ENCODE measurements at places on chromosomes 16 and 17.
A peak's percentile ranks its signal among the peaks of the same experiment; 100 is the strongest.

DNA sequence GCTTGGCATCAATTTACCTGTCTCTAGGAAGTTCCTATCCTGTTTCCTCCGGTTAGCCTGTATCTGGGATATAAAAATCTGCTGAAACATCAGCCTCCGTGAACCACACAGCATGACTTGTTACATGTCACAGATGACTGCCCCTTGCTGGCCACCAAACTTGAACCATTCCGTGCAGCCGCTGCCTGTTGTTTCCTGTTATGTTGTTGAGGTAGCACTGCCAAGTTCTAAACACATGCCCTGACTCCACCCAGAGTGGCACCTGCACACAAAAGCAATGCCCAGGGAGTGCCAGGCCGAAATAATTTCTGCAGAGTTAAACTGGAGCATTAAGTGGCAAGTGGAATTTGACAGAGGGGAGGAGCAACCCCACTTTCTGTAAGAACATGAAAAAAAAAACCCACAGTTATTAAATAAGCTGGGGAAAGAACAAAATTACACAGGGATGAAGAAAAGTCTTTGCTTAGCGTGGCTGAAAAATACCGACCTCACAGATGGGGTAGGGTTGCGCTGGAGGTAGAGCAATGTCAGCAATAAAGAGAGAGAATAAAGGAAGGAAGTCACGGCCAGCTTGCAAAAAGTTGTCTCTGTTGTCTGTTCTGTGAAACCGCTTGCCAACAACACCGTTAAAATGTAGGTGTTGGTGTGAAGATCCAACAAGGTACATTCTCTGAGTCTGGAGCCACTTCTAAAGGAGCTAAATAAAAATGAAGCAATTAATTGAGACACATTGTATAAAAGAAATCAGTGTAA lies 174.6 kb upstream of the CDH13 start:
- DNase-seq, result no peak

- DNase-seq, result no peak
Observed at GRCh38 chr17:11719856-11720255, 121.6 kb downstream of the DNAH9 start.

DNA sequence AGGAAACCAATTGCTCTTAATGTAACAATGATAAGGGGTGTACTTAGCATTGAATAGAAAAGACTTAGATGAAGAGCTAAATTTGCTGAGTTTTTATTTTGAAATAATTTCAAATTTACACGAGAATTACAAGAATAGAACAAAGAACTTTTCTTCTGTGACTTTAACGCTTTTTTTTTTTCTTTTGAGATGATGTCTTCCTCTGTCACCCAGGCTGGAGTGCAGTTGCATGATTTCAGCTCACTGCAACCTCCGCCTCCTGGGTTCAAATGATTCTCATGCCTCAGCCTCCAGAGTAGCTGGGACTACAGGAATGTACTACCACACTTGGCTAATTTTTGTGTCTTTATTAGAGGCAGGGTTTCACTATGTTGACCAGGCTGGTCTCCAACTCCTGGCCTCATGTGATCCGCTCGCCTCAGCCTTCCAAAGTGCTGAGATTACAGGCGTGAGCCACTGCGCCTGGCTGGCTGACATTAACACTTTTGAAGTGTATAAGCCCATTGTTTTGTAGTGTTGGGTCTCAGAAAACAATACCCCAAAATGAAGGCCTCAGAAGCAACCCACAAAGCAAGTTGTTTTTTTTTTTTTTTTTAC lies 2.1 kb downstream of the TEN1 start:
- DNase-seq, result no peak

DNA sequence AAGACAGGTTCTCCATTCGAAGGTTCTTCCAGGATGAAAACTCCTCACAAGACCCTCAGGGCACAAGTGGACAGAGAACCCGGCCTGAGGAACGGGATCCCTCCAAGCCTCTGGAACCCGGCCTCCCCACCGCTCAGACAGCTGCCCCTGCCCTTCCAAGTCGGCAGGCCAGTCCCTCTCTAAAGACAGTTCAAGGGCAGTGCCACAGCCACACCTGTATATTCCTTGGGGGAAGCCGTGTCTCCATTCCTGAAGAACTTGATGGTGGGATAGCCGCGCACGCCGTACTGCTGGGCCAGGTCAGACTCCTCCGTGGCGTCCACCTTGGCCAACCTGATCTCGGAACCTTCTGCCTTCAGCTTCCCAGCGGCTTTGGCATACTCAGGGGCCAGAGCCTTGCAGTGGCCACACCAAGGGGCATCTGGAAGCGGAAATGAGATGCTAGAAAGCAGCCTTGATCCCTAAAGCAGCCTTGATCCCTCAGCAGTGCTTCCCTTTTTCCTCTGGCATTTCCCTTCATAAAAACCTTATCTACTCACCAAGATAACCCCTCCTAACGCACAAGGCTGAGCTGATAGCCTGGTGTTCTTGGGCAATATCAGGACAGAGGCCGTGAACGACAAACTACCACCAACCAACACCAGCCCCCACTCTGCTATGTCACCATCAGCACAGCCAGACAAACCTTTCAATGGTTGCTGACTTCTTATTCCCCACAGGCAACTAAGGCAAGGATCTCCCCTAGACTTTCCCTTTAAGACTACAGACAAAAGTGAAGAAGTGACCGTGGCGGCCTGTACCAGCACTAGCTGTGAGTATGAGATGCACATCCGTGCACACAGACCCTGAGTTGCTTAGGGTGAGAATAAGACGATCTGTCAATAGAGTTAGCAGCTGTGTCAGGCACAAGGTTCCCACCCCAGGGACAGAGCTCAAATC lies 1.1 kb downstream of the P4HB start:
- no peak for DNase-seq

- DNase-seq, result no peak
Observed at GRCh38 chr16:70577256-70577698, 53.7 kb downstream of the SF3B3 start.

DNA sequence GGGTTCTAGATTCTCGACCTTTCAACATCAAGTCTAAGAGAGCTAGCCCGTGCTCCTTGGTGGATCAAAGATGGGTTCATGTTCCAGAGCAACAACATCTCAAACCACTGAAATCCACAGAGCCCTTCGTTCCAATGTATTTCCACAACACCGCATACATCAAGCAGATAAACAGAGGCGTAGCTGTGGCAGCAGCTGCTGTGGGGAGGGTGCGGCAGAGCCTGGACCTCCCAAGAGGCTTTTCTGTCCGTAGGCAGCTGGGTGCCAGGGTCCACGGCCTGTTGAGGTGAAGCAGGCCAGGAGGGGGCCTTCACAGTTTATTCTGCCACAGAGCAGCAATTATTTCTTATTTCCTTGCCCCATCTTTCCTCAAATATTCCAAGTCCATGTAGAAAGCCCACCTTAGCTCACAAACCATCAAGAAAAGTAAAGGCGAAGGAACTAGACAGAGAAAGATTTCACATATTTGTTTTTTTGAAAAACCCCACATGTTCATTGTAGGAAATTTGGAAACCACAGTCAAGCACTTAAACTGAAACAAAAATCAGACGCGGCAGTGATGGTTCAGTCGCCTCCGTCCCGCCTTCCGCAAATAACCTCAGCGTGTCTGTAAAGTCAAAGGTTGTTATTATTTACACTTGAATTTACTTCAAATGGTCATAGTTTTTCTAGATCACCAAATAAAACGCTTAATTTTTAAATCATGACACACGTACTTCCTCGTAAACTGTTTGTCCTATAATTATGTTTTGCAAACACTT lies 144.6 kb upstream of the FOXF1 start:
- DNase-seq, result no peak

DNA sequence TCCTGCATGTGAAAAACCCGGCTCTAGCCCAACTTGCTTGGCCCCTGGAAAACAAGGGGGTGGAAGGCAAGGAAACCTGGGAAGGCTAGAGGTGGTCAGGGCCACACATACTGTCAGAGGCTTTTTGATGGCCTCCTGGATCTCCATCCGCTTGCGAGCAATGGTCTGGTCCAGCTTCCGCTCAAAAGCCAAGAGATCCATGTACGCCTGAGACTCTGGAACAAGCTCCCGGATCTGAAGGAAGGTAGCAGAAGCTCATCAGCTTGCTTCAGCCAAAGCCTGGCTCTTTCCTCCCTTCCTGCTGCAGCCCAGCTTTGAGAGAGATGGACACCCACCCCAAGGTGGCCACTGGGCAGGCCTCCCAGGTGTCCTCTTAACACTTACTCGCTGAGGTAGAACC lies 5.7 kb downstream of the SMARCD2 start:
- no peak for DNase-seq

DNA sequence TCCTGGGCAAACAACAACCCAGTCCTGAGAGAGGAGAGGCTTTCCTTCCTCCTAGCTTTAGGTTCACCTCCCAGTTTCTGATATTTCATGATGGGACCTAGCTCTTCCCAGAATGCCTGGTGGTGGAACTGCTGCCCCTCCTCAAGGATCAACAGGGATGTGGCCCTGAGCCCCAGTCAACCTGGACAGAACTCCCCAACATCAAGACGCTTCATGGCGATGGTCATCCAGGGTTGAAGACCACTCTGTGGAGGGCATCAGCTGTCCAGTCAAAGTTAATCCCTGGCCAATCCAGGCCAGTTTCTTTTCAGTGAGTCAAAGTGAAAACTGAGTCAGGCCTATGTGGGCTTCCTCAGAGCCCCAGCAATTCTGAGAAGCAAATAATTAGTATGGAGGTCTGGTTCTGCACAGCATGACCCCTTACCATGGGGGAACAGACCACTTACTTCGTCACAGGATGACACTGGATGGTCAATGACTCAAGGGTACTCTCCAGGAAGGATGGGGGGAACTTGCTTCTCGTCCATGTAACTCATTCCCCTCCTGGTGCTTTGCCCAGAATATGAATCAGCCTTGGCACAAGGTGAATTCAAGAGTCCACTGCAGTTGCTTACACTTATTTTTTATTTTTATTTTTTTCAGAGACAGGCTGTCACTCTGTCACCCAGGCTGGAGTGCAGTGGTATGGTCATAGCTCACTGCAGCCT lies 14.7 kb upstream of the XYLT2 start:
- DNase-seq, result no peak

- DNase-seq, result no peak
Observed at GRCh38 chr17:45429339-45430005, 3.2 kb downstream of the ARHGAP27 start.

DNA sequence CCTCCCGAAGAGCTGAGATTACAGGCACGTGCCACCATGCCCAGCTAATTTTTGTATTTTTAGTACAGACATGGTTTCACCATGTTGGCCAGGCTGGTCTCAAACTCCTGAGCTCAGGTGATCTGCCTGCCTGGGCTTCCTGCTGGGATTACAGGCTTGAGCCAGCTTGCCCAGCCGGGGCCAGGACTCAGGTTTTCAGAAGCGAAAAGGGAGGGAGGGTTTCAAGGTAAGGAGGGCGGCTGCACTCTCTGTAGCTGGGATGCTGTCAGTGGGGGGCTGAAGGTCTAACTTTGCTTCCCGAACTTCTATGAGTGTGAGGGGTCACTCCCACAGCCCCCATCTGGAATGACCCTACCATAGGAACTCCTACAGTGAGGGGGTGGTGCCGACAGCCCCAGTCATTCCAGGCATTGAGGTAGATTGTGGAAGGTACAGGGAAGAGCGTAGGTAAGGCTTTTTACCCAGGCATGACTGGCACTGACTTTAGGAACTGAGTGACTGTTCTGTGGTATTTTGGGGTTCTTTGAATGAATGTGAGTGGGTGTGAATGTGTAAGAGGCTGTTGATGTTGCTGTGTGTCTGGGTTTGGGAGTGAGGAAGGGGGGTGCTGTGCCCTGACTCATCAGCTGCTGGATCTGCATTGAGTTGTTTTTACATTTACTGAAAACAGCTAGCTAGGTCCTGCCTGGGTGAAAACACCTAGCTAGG lies 3.8 kb upstream of the C1QL1 start:
- DNase-seq, result no peak

DNA sequence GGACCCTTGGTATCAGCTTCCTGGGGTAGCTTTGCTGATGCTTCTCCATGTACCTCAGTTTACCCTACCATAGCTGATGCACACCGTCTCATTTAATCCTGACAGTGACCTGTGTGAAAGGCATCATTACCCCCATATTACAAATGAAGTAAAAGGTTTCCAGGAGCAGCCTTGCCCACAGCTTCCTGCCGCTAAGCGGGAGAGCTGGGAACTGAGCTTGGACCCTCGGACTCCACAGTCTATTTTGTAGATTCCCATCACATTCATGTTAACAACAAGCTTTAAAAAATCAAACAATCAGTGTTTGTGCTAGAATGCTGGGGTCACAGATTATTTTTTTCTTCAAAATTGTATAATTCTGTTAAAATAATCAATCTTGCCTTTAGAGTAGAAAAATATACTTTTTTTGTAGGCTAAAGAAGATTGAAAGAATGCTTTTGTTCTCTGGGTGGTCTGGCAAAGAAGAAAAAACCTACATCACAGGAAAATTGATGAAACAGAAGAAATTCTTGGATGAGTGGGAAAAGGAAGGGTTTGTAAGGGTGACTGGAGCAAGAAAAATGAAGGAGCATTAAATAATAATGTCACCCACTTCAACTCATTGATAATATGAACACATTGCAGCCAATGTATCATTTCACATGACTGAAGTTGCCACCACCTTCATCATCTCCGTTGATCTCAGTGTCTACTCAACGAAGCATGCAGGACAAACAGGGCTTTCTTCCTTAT lies 9.5 kb upstream of the USP10 start:
- no peak for DNase-seq

DNA sequence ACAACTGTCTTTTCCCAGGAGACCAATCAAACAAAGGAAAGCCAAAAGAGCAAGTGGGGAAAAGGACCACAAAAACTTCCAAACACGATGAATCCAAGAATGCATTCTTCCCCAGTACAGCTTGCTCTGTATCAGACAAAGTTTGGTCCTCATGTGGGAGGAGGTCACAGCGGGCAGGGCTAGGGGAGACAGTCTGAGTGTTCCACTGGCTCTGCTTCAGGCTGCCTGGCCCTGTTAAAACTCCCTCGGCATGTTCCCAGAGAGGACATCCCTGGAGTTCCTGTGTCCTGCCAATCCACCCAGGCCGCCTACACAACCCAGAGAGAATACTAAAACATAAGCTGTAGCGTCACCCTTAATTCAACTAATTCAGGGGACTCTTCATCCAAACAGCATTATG lies 415.1 kb upstream of the DYNLRB2 start:
- no peak for DNase-seq

DNA sequence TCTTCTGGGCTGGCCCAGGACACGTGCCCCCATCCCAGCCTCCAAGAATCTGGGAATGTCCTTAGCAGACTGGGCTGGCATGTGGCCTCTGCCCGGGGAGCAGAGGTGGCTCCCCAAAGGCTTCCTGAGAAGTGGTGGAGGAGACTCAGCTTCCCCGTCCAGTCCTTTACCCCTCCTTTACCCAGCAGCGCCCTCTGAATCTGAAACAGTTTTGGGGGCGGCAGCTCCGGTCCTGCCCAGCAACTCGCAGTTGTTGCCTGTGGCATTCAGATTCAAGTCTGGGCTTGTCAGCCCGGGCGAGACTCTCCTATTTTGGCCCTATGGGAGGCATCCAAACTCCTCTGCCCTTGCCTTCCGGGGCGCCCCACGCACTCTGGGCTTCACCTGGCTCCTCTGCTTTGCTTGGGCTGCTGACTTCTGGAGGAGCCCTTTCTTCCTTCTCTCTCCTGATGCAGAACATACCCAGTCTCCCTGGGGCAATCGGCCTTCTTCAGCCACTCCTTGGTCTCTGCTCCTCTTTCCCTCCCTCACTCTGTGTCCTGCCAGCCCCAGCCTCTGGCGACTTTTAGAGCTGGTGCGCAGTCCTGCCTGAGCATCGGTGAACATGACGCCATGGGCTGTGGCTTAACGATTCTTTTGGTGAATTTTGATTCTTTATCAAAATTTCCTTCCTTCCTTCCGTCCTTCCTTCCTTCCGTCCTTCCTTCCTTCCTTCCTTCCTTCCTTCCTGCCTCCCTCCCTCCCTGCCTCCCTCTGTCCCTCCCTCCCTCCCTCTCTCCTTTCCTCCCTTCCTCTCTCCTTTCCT lies 55.2 kb downstream of the CMIP start:
- DNase-seq, result no peak

- DNase-seq, result no peak
Observed at GRCh38 chr16:55155815-55156214, 168.2 kb upstream of the IRX6 start.

GRCh38 chr16:81940781-81941560 lies 70.3 kb downstream of the SDR42E1 start:
- DNase-seq, result peak; percentile 85
